T-helper 17 cell (primary cell): ENCODE measurements at places on chromosomes 3 and 15.

- no peak for DNase-seq
These were observed 89.6 kb downstream of the TMEM266 start for GRCh38 chr15:76149291-76149915.

DNA sequence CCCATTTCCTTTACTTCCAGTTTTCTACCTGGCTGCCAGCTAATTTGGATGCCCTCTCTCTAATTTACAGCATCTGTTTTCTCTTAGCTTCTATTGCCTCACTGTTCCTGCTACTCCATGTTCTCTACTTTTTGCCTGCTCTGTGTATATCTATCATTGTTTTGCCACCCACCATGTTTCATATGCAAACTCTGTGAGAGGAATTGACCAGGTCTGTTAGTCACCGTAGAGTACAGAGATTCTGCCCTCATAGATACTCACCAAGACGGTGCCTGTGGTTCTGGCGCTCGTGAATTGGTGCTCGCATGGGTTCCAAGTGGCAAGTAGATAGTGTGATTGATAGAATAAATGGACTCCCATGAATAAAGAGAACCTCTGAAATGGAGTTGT lies 288.8 kb downstream of the CNTN6 start:
- DNase-seq: no peak

GRCh38 chr15:73564255-73564654 lies 68.9 kb downstream of the NPTN start:
- DNase-seq: no peak

- DNase-seq: no peak
These were observed 295.2 kb upstream of the WNT5A start for GRCh38 chr3:55782351-55782750.

DNA sequence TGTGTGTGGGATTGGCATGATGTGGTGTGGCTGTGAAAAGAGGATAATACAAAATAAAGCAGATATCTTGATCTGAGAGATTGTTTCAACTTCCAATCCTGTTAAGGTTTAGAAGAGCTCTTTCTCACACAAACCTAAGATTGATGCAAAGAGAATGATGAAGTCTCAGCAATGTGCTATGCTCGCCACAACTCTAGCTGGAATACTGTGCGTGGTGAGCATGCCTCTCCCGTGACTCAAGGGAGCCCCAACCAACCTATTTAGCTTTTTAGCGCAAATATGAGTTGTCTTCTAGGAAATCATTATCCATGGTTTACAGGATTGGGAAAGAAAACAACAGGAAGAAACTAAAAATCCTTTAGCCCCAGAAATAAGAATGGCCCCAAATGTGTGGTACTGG lies 28.5 kb downstream of the BTLA start:
- DNase-seq: no peak

DNA sequence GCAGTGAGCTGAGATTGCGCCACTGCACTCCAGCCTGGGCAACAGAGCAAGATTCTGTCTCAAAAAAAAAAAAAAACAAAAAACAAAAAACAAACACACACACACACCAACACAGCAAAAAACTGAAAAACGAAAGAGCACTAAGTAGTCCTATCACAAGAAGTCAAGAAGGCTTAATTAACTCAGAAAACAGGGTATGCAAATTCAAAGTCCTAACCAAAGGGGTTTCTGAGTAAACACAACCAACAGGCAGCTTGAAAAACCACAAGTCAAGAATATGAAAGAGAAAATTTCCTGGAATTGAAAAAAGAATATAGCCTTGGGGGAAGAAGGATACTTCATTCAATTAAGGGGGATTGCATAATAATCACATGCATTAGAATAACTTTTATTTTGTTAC lies 37.7 kb upstream of the PARP14 start:
- DNase-seq: no peak

- DNase-seq: no peak
These were observed 11.4 kb upstream of the VGLL3 start for GRCh38 chr3:87002346-87002745.

DNA sequence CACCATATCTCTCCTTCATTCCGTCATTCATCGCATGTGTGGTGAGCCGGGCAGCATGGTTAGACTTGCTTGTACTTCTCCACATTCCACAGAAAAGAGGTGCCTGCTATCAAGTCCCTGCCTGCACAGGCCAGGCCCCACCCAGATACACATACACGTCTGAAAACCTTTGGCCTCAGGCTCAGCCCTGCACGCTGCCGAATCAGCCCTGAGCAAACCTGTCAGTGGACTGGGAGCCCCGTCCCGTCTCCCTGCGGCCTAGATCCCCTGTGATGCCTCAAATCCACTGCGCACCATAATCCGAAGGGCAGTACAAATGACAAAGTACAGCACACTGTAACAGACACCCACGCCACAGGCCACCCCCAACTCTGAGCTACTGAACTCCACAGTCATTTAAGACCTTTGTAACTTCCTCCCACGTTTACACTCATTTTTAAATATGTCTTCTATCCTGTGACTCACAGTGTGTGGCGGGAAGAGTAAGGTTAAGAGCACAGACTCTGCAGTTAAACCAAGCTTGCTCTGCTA lies 67.1 kb downstream of the MB21D2 start:
- DNase-seq: no peak

- DNase-seq: no peak
These were observed 132.8 kb upstream of the SMAD3 start for GRCh38 chr15:66932634-66933024.

DNA sequence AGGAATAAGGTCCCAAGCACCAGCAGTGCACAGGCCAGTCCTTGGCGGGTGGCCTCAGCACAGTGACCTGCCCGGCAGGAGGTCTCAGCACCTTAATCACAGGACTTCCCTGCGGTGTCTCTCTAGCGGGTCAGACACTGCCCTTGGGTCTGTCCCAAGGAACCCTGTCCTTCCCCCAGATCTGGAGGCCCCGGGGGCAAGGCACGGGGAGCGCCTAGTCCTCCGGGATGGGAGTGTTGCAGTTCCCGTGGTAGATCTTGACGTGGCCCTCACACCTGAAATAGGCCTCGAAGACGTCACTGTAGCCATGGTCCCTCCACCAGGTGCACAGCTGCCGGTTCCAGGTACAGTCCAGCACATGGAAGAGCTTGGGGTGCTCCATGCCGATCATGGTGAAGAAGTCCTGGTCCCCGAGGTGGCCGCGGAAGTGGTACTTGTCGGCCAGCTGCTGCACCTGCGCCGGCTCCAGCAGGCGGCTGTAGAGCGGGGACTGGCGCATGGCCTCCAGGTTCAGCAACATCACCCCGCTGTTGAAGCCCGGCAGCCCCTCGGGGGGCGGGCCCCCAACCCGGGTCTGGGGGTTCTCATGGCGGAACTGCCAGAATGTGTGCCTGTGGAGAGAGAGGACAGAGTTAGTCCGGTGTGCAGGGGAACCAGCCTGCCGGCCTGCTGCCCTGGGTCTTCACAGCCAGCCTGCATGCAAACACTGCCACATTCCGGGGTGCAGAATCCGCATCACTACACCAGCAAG lies 201.3 kb downstream of the XXYLT1 start:
- DNase-seq: no peak

DNA sequence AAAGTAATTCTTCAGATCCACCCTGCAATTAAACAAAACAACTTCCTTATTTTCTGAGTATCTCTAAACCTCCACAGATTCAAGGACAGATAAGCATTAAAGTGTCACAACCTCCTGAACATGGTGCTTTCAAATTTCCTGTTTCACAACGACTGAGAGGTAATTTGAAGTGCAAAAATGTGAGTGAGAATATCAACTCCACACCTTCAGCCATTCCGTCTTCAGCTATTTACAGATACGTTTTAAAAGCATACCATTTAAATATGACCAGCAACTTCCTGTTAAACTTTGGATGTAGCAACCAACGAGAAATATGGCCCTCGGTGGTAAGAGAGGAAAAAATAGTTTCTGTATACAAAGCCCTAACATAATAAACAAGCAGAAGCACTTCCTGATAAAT lies 32.1 kb upstream of the PCSK6 start:
- DNase-seq: no peak

DNA sequence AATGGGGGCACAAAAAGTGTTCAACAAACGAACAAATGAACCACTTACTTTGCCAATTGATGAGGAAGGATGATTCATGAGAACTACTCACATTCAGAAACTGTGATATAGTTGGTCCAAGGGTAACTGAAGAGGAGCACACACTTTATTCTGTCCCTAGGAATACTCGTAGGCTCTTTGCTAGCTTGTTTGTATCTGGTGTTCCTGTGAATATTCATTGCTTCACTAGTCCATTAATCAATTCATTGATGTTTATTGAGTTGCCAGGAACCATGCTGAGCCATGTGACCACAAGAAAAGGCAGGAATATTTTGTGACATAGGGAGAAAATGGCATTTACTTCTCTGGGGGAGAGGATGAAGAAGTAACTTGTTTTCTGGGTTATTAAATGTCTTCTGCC lies 338.3 kb downstream of the IL20RB start:
- DNase-seq: no peak

DNA sequence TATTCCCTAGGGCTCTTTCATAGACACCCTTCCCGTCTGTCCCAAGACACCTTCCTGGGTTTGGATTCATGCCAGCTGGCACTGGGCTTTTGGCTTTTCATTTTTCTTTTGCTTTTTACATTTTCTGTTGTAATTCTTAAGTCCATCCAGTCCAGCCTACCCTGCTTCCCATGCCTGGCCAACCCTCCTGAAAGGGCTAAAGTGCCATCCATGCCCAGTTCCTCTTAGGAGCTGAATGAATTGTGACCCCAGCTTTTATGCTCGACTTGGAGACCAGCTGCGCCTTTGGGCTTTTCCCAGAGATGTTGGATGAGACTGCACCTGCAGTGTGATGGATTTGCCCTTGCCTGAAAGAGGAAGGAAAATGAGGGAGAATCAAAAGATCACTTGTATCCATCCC lies 25.8 kb downstream of the LRRN1 start:
- no peak for DNase-seq

GRCh38 chr3:130073582-130073981 lies 8.0 kb upstream of the ALG1L2 start:
- no peak for DNase-seq

- DNase-seq: no peak
These were observed 172.5 kb downstream of the TMEM108 start for GRCh38 chr3:133210656-133211055.

DNA sequence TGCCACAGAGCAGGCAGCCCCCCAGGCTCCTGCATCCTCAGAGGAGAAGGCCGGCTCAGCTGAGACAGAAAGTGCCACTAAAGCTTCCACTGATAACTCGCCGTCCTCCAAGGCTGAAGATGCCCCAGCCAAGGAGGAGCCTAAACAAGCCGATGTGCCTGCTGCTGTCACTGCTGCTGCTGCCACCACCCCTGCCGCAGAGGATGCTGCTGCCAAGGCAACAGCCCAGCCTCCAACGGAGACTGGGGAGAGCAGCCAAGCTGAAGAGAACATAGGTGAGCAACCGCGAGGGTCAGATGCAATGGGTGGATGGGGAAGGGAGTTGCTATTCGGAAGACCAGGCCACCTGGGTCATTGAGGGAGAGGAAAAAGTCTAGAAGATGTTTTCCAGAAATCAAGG lies 53.0 kb downstream of the GAP43 start:
- no peak for DNase-seq

- no peak for DNase-seq
These were observed 162.6 kb downstream of the BBX start for GRCh38 chr3:107685383-107685782.

DNA sequence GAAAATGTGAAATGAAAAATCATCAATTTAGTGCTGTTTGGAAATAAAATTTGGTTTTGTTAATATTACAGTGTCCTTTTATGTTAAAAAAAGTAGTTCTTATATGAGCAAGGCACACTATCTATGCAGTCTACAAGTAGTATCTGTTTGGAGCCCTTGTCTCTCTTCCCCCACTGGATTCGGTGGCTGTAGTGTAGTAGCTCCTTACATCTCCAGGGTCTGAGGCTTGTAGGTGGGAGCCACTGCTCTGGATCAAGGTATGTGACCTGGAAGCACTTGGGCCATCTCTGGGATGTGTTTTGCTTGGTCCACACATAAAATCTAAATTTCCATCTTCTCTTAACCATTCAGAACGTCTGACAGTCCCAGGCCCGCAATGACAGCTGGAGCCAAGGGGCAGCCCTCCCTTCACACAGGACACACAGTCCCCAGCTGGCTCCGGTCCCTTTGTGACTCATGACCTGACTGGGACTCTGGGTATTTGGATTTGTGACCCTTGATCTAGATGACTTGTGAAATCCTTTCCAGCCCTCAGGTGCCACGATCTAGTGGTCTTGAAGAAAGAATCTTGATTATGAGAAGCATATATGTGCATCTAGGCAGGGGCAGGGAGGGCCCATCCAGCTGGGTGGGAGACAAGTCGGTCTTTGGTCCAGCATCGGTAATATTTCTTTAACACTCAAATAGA lies 80.0 kb downstream of the USP13 start:
- DNase-seq: no peak

GRCh38 chr3:123373474-123373987 lies 75.4 kb downstream of the ADCY5 start:
- DNase-seq: no peak

- no peak for DNase-seq
These were observed 30.4 kb downstream of the ZNF662 start for GRCh38 chr3:42936157-42936981.

DNA sequence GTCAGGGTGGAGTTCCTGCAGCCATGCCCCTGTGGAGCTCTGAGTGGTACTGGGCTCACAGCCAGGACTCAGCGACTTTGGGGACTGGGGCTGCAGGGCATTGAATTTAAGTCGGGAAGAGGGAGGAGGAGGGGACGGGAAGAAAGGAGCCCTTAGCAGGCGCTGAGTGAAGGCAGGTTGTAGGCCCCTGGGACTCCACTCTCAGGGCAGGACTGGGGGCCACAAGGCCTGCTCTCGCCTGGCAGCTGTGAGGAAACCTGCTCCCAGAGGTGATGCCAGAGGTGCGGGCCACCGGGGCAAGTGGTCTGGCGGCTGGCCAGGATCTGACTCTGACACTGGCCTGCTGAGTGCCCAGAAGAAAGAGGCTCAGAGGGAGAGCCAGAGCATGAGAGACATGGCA lies 73.5 kb downstream of the EPHB3 start:
- no peak for DNase-seq

GRCh38 chr15:59918994-59919951 lies 84.8 kb upstream of the FOXB1 start:
- no peak for DNase-seq

- no peak for DNase-seq
These were observed 7.4 kb downstream of the MKRN3 start for GRCh38 chr15:23572844-23573243.

GRCh38 chr15:70339571-70340493 lies 242.1 kb upstream of the TLE3 start:
- DNase-seq: no peak
